Stimulated activated CD8-positive, alpha-beta memory T cell treated with anti-CD3 and anti-CD28 coated beads, Interleukin-4, amount 100 ng/mL, for 1 hour (primary cell): ENCODE measurements at places on chromosomes 5 and 9.

GRCh38 chr5:10073441-10074104 lies 176.1 kb downstream of the ATPSCKMT start:
- no peak for DNase-seq

- DNase-seq: no peak
Measured at GRCh38 chr5:58498340-58498942, 7.2 kb downstream of the GAPT start.

- DNase-seq: no peak
Measured at GRCh38 chr5:32852535-32852934, 141.4 kb downstream of the NPR3 start.

DNA sequence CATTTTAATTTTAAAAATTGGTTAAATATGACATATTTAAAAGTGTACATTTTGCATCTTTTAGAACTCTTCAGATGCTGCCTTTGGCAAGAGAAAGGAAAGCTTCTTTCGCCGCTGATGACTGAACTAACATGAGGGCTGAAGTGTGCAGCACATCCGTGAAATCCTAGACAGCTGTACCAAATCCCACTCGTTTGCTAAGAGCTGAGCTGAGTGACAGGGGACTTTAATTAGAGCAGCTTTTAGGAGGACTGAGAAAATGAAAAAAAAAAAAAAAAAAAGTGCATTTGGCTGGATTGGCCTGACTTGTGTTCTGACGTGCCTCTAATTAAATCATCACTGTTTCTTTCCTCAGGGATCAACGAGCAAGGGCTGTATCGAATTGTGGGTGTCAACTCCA lies 271.3 kb downstream of the ARHGAP26 start:
- no peak for DNase-seq

DNA sequence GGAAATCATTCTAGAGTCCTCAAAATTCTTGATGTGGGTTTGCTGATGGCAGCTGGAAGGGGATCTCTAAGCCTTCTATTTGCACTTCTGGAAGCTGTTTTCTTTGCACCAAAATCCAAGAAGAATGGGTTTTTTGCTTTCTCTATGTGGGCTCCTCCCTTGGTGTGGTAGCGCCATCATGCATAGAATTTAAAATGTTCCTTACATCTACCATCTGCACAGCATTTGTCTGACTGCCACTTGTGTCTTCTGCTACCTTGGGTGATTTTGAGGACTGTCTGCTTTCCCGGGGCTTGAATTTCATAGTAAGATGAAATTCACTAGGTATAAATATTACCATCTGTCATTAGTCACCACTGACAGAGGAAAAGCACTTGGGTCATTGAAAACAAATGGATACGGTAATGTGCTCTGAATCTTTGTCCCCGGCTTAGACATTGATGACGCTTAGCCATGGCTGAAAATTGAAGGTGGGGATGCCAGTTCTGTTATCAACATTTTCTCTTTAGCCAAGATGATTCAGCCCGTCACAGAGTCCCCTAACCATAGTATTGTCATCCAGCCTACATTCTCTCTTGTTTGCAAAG lies 30.0 kb downstream of the SNX30 start:
- no peak for DNase-seq

GRCh38 chr5:60362158-60362557 lies 337.8 kb downstream of the DEPDC1B start:
- no peak for DNase-seq

DNA sequence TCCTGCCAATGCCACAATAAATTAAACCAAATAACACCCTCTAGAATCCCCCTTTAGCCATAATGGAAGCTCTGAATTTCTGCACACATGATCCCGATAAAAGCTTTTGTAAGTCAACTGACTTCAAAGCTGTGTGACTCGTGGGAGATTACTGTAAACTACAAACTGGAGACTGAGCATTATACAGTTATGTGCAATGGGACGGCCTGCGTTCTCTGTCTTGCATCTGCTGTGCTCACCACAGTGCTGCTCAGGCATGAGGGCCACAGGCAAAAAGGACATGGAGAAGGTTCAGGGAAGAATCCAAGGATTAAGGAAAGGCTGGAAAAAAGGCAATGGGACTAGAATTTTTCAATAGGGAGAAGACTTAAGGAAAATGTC lies 184.2 kb downstream of the FANCC start:
- no peak for DNase-seq

- no peak for DNase-seq
Measured at GRCh38 chr9:128149951-128150593, 819 bp downstream of the LCN2 start.

DNA sequence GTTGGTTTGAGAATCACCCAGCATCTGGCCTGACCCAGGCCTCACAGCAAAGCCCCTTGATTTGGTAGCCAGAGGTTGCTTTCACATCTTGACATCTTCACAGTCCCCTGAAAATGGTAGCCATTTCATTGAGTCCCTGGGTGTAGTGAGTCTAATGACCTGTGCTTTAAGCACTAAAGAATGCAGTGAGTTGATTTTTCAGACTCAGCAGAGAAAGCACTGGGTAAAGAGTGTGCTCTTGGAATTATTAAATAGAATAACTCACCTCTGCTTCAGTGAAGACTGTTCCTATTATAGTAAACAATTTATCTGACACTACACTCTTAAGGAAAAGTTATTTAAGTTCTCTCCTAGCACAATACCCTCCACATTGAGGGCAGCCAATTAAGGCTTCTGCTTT lies 56.2 kb downstream of the PTCD2 start:
- no peak for DNase-seq

- no peak for DNase-seq
Measured at GRCh38 chr5:14445576-14446290, 135.9 kb upstream of the OTULINL start.

GRCh38 chr5:142915813-142916424 lies 145.7 kb downstream of the ARHGAP26 start:
- DNase-seq: no peak
